Endothelial cell of coronary artery (primary cell): ENCODE measurements at places on chromosomes 4 and X. TPM values are rescaled to one million over a fixed set of nuclear protein-coding genes. Genes with fewer than 3 reads are reported as not detected.

The GUCY1A1 gene
- 0.27 and 0.56 TPM in 2 replicates for total RNA-seq

The ENPEP gene
- total RNA-seq: under 0.01 TPM in 1 of 2 replicates, not detected in the other

The BTK gene
- 0.09 TPM in 1 of 2 replicates, not detected in the other for total RNA-seq

The ZNF674 gene
- total RNA-seq: 3.1 and 5.2 TPM in 2 replicates

The IL2 gene
- not detected in 2 replicates for total RNA-seq
